ENCODE measurements at places on chromosomes 7 and 10. TPM values are rescaled to one million over a fixed set of nuclear protein-coding genes. Genes with fewer than 3 reads are reported as not detected.

DNA sequence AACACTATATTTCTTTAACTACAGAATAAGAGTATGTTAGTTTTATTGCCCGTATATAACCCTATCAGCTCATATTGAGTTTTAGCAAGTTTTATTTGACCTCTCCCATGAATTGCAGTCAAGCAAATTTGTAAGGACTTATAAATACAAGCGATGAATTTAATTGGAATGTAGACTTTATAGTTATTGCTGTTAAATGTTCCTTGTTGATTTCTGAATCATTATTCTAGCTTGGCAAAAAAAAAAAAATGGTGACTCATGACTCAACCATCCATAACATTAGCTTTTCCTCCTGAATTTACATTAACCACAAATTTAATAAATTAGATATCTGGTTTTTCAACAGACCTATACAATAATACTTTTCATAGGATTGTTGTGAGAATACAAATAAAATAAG, 334.0 kb upstream of the LRRTM3 start:
- DNase-seq = no peak

DNA sequence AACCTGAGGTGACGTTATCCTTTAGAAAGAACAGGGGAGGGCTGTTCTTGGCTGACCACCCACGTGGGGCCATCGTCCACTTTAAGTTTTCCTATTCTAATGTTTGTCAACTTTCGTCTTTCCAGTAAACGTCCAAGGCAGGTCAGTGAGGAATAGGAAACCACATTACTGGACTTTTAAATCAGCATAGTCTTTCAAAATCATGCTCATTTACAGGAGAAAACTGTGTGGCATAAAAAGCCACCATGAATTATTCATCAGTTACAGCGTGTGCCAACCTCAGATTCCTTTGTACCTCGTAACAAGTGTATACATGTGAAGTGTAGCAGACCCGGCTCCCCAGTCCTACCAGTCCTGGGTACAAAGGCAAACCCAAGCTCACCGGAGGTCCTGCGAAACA, 25.1 kb upstream of the ABLIM1 start:
- no peak for DNase-seq

DNA sequence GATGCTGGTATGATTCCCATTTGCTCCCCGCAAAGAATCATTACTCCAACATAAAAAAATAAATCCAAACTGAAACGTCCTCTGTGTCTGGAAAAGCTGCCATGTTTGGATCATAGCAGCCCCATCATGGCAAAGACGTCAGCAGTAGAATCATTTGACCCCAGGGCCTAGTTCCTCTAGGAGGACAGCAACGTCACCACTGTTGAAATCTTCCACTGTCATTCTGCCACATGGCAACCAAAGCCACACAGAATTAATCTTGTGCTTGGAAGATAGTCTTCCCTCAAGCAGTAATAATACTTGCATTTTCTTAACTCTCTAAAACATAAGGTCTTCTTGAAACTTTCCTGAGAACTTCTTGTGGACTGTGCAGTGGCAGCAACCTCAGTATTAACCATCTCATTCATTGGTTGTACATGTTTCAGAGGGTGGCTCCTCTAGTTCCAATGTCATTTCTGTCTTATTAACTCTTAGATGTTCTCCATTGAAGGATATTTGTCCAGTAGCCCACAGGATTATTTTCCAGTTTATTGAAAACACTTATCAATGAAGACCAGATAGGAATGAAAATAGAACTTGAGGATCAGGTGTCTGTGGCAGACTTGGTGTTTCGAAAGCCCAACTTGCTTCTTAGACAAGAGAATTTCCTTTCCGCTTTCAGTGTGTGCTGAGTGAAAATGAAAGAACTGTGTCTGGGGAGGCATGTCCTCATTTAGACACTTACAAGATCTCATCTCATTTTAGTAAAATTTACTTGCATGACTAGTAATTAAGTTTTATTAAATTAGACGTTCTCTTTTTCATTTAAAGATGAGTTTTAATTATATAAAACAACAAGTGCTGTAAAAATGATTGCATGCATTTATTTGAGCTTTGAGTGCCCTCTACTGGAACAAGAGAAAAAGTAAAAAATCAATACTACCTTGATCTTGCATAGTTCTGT, 28.9 kb upstream of the INHBA start:
- no peak for DNase-seq

GRCh38 chr10:117556356-117556755, 13.8 kb downstream of the EMX2 start:
- DNase-seq = no peak

DNA sequence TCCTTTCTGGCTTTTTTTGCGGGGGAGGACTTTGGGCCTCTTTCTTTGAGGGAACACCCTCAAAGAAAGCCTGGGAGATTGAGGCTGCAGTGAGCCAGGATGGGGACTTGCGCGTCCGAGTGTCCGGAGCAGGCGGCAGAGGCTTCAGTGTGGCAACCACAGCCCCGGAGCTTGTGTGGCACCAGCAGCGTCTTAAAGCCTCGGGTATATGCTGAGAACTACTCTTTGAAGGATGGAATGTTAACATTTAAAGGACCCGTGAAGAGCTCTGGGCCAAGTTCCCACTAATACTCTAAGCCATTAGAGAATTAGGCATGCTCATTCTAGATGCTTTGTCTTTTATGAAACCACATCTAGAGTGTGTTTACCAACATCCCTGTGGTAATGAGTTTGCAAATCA, 168.2 kb downstream of the SEPTIN7 start:
- no peak for DNase-seq

GRCh38 chr10:29725133-29725720, 90.5 kb upstream of the SVIL start:
- no peak for DNase-seq

TET1 gene
- 12.9 TPM for total RNA-seq

ANXA8 gene
- total RNA-seq = 9.8 TPM

HOXA2 gene
- total RNA-seq = 5.9 TPM

GSTO1 gene
- 53.2 TPM for total RNA-seq

GPR85 gene
- not detected for total RNA-seq

ELFN1 gene
- 2.4 TPM for total RNA-seq

CLIP2 gene
- total RNA-seq = 42.0 TPM
